Transverse colon (tissue), 4 donors: ENCODE measurements at places on chromosomes 1 and 21. TPM values are rescaled to one million over a fixed set of nuclear protein-coding genes. Genes with fewer than 3 reads are reported as not detected.

- no peak for DNase-seq
These were observed 49.8 kb upstream of the MROH9 start for GRCh38 chr1:170885551-170885950.

GRCh38 chr1:235403593-235403992 is 36.4 kb downstream of the TBCE start:
- no peak for DNase-seq

- no peak for DNase-seq
These were observed 72.4 kb upstream of the CYP2J2 start for GRCh38 chr1:59999006-59999405.

GRCh38 chr1:36095760-36096405 is 7.2 kb downstream of the ADPRS start:
- no peak for DNase-seq

CD52 gene
- total RNA-seq, result 5.3 TPM

HIVEP3 gene
- total RNA-seq, result 15.0 TPM

RBM11 gene
- 2.7 TPM for total RNA-seq

- DNase-seq, result no peak
These were observed 416.6 kb downstream of the RWDD3 start for GRCh38 chr1:95650631-95651030.

DNA sequence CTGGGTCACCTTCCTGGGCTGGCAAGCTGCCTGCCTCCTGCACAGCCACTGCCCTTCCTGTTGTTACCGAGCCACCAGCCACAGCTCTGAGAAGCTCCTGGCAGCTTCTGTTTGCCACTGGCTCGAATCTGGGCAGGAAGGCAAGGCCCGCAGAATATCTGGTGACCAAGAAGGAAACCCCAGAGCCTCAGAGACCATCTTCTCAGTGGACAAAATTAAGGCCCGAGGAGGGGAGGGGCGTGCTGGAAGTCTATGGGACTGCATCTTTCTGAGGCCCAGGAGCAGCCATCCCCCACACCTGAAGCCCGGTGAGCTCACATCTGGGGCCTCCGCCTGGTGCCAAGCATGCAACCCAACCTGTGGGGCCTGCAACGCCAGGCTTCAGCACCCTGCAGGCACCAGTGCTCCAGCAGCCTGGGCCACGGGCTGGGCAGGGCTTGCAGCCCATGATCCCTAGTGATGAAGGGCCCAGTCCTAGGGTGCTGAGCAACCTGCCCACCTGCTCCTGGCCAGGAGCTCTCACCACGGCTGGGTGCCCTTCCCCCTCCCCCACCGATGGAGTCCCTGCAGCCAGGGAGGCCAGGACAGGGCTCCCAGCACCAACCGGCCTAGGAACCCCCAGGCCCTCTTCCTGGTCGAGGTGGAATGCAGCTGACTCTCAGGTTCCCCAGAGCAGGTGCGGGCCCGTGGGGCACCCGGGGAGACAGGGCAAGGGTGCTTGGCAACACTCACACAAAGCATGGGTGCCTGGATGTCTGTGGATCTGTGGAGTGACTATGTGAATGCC is 879 bp downstream of the CPTP start:
- peak; percentile 63 for DNase-seq

- DNase-seq, result peak; percentile 67
These were observed 4.6 kb downstream of the TMEM63A start for GRCh38 chr1:225877580-225877979.

DNA sequence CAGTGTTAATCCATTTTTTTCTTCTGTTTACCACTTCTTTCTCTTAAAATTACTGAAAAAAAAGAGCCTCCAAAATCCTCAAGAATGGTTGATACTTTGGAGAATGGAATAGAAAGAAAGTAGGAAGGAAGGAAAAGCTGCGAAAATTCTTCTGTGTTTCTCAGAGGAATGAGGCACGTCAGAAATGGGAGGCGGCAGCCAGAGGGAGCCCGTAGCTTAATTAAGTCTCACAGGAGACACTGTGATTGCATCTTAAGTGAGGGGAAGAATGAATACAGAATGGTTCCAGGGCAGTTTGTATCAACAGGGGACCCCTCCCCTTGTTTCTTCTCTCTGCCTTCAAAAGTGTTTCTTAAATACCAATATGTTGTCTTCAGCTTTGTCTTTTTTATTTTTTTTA is 1099.5 kb downstream of the PLA2G4A start:
- DNase-seq, result no peak

PRAMEF20 gene
- not detected for total RNA-seq

DNA sequence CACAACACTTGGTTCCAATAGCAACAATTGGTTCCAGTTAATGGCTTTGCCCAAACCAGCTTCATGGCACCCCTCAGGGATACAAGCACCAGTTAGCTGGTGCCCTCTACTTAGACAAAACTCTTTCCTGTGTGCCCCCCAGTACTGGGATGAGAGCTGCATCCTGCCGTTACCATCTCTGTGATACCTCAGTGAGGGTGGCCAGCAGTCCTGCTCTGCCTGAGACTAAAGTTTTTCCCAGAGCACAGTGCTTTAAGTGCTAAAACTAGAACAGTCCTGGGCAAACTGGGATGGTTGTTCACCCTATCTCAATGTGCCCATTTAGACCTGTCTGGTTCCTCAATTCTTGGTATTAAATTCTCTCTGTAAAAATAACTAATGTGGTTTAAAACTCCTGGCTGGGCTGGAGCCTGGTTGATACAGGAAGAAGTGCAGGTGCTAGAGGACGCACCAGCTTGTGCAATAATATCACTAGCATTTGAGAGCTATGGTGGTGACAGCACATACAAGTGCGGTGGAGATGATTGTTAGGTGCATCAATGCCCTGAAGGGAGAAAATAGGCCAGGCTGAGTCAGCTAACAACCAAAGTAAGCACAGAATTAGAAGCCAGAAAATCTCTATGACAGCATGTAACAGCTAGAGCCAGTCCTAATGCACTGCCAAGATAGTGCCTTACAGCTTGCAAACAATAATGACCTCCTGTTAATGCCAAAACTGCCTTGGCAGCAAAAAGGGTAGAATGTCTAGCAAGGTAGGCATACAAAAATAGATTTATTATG is 179.8 kb upstream of the GALNT2 start:
- DNase-seq, result no peak

- no peak for DNase-seq
These were observed 70.2 kb downstream of the CCDC30 start for GRCh38 chr1:42533101-42533863.

- DNase-seq, result no peak
These were observed 66.8 kb downstream of the IER5 start for GRCh38 chr1:181155339-181155738.

SPRR2E gene
- total RNA-seq, result not detected

GRCh38 chr1:8115031-8115768 is 89.1 kb upstream of the ERRFI1 start:
- no peak for DNase-seq

LCK gene
- 4.5 TPM for total RNA-seq

- peak; percentile 35 for DNase-seq
These were observed 57.6 kb downstream of the ABCA4 start for GRCh38 chr1:94063379-94063778.

- no peak for DNase-seq
These were observed 669.6 kb downstream of the PTPRC start for GRCh38 chr1:199308349-199308846.

GRCh38 chr1:4523551-4523950 is 130.9 kb upstream of the AJAP1 start:
- no peak for DNase-seq

- no peak for DNase-seq
These were observed 55.5 kb downstream of the LDLRAD2 start for GRCh38 chr1:21867451-21867996.

SLC22A15 gene
- 1.9 TPM for total RNA-seq

PPIAL4G gene
- not detected for total RNA-seq

ACOT7 gene
- total RNA-seq, result 5.6 TPM

MXRA8 gene
- 67.7 TPM for total RNA-seq

DNA sequence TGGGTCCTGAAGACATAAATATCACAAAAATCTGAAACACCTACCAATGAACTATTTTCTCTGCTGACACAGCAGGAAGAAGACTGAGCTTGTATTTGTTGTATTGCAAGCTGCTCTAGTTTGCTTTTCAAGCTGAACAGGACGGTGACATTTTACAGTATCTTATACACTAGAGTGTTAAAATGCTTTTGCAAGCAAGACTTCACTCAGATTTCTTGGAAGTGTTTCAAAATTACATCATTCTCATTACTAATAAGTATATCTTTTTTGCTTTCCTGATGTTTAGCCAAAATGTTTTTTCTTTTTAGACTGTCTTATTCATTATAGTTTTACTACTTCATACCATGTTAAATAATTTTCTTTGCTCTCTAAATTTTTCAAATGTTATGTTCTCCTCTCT is 427.1 kb upstream of the CXADR start:
- no peak for DNase-seq

PGBD5 gene
- total RNA-seq, result 2.6 TPM

FOXO6 gene
- total RNA-seq, result not detected

DNA sequence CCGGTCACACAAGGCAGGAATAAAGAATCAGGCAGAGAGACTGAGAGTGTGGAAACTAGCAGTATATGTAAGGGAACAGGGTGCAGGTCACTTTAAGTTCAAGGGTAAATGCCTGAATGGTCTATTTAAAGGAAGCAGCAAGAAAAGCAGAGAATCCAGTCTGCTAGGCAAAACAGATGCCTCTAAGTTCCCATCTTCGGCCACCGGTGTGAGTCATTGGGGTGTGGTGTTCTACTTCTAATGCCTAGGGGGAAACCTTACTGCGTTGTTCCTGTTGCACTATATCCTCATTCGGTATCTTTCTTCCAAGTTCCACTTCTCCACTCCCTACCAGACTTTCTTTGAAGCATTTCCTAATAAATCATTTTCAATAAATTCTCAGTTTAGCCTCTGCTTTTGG is 259.9 kb downstream of the HHIPL2 start:
- DNase-seq, result no peak

DNA sequence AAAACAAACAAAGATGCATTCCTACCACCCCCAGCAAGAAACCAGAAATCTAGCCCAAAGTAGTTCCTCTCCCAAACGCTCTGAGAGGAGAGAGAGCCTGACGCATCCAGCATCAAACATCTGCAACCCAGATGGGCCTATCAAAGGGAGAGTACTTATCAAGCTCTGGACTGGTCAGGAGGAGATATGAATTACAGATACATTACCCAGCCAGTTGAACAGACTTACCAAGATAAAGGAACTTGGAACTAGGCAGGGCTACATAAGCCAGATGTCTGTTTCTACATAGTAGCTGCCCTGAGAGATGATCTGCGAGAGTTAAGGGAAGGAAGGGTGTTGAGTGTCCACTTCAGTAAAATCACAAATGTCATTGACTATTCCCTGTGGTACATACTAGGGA is 138.4 kb downstream of the PAPPA2 start:
- no peak for DNase-seq

DNA sequence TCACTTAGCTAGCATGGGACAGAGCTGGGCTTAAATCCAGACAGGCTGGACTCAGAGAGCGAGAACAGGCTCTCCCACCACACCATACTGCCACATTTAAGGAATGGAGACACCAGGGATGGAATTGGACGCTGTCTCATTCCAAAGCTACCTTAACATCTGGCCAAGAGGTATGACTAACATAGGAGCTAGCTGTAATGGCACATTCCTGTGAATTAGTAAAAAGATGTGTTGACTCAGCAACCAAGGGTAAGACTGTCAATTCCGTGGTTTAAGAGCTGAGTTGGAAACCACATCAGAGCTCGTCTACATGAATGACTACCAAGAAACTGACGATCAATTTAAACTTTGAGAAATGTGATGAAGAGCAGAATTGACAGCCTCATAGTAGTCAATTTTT is 8.3 kb upstream of the TNFRSF9 start:
- DNase-seq, result no peak

- DNase-seq, result no peak
These were observed 12.0 kb upstream of the HUNK start for GRCh38 chr21:31860851-31861250.

NBPF6 gene
- 0.32 TPM for total RNA-seq

- DNase-seq, result no peak
These were observed 45.8 kb downstream of the SSX2IP start for GRCh38 chr1:84644472-84644871.
